Aorta (tissue), 5 donors: ENCODE measurements at places on chromosomes 11 and 22. TPM values are rescaled to one million over a fixed set of nuclear protein-coding genes. Genes with fewer than 3 reads are reported as not detected.

The KRTAP5-1 gene
- total RNA-seq, result not detected

The CRYBA4 gene
- not detected for total RNA-seq

The LMNTD2 gene
- 1.4 TPM for total RNA-seq

GRCh38 chr11:65661599-65662246 lies 993 bp downstream of the RELA start:
- no peaks in the 10 kb centered on the region for H3K4me1 ChIP-seq
- H3K27me3 ChIP-seq, result no peaks in the 10 kb centered on the region
- H3K27ac ChIP-seq, result peak overlapping the region; percentile 83
- peak overlapping the region; percentile 93 for H3K4me3 ChIP-seq
- no peak for DNase-seq

- H3K27ac ChIP-seq, result no peak overlapping the region
- DNase-seq, result peak; percentile 24
- no peaks in the 10 kb centered on the region for H3K27me3 ChIP-seq
Measured at GRCh38 chr11:8357505-8357888, 93.8 kb upstream of the LMO1 start.

DNA sequence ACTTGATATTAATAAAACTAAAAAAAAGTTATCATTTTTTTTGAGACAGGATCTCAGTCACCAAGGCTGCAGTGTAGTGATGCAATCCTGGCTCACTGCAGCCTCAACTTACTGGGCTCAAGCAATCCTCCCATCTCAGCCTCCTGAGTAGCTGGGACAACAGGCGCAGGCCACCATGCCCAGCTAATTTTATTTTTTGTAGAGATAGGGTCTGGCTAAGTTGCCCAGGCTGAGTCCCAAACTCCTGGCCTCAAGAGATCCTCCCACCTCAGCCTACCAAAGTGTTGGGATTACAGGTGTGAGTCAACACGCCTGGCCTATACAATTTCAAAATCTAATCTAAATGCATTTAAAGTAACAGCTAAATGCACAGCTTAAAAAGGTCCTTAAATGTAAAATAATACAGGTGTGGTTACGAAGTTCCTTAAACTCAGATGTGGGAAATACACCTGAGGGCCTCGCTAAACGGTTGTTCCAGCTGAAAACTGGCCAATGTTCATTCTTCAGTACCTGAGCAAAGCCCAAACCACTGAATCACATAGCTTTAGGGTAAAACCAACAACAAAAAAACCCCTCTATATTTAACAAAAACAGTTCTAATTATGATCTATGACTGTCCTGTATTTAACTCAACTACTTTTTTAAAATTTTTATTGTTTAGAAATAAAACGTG lies 11.8 kb downstream of the NAP1L4 start:
- DNase-seq, result no peak
- H3K27ac ChIP-seq, result no peak overlapping the region
- peaks cover 3% of the 10 kb centered on the region for H3K36me3 ChIP-seq
- no peak overlapping the region for H3K4me3 ChIP-seq
- no peaks in the 10 kb centered on the region for H3K27me3 ChIP-seq
- H3K4me1 ChIP-seq, result no peaks in the 10 kb centered on the region

GRCh38 chr11:116829525-116830183 lies at the start of gene APOC3:
Gene APOC3, plus strand, starts transcription at chr11:116829907. Its CDS starts 676 bp downstream, at chr11:116830583.
- no peaks in the 10 kb centered on the region for H3K4me1 ChIP-seq
- H3K27ac ChIP-seq, result no peak within 1 kb of the TSS
- no peak for DNase-seq
- H3K36me3 ChIP-seq, result no peaks in the 10 kb centered on the region

DNA sequence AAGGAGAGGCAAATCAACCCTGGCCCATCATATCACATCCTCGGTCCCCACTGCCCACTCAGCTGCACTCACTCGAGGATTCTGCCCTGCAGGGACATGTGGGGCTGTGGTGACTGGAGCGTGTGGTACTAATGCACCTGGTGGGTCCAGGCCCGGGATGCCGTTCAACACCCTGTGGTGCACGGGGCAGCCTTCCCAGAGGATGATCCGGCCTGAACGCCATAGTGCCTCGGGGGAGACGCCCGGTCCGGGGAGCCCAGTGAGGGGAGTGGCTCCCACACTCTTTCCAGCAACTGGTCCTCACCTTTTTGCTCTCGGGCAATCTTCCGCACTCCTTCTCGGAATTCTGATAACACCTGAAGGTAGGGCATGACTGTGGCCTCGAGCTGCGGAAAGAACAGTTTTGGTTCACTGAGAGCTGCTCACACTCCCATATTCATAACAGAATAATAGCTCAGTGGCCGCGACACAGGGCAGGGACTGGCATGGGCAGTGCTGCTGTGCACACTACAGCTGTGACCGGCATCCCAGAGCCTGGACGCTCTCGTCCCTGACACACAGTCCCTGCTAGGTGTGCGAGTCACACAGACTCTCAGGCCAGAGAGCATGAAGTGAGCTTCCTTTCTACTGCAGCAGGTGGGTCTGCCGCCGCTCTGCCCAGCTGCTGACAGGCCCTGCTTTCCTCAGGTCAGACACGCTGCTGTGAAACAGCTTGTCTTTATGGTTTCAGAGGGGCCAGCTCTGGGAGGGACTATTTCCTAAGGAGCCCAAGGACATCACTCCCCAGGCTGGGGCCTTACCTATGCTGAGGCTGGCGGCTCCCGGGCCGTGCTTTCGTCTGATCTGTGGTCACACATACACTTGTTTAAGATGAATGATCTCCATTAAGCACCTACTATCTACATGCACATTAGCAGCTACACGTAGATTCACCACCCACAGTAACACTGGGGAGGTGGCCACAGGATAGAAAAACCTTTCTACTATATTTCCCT lies 20.1 kb upstream of the NAP1L4 start:
- H3K27ac ChIP-seq, result no peak overlapping the region
- peaks cover 5% of the 10 kb centered on the region for H3K36me3 ChIP-seq
- peak; percentile 67 for DNase-seq
- no peaks in the 10 kb centered on the region for H3K27me3 ChIP-seq
- no peaks in the 10 kb centered on the region for H3K4me1 ChIP-seq

DNA sequence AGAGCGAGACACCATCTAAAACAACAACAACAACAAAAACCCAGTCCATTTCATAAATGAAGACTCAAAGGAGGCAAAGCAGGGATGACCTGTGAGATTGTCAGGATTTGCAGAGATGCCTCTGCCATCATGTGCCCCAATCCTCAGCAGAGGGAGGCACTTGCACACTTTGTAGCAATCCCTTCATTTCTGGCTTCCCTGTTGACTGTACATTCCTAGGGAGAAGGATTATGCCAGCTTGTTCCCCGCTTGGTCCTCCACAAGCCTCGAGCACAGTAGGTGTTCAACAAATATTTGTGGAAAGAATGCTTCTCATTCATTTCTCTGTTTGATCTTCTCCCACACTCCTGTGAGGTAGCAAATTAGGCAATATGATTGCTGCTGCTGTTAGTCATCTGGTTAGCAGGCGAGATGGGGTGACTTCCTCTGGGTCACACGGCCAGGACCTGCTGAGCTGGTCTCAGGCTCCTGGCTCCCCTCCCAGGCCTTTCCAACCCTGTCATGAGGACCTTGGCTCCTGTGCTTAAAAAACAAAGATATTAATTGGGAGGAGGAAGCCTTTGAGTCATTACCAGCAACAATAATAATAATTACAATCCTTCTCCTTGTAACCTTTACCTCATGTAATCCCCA lies 34.1 kb downstream of the LIF start:
- H3K36me3 ChIP-seq, result no peaks in the 10 kb centered on the region
- no peak overlapping the region for H3K27ac ChIP-seq
- peaks cover 2% of the 10 kb centered on the region for H3K4me1 ChIP-seq
- H3K4me3 ChIP-seq, result no peak overlapping the region
- DNase-seq, result peak; percentile 82

- no peaks in the 10 kb centered on the region for H3K27me3 ChIP-seq
- peak overlapping the region; percentile 50 for H3K27ac ChIP-seq
- H3K36me3 ChIP-seq, result no peaks in the 10 kb centered on the region
- no peak for DNase-seq
- H3K4me3 ChIP-seq, result peak overlapping the region; percentile 15
Measured at GRCh38 chr22:26673486-26673885, 16.1 kb downstream of the MIAT start.

GRCh38 chr22:19809741-19810140 lies 44.9 kb downstream of the GNB1L start:
- no peak for DNase-seq
- H3K36me3 ChIP-seq, result peaks cover 3% of the 10 kb centered on the region
- no peak overlapping the region for H3K4me3 ChIP-seq
- no peaks in the 10 kb centered on the region for H3K27me3 ChIP-seq

DNA sequence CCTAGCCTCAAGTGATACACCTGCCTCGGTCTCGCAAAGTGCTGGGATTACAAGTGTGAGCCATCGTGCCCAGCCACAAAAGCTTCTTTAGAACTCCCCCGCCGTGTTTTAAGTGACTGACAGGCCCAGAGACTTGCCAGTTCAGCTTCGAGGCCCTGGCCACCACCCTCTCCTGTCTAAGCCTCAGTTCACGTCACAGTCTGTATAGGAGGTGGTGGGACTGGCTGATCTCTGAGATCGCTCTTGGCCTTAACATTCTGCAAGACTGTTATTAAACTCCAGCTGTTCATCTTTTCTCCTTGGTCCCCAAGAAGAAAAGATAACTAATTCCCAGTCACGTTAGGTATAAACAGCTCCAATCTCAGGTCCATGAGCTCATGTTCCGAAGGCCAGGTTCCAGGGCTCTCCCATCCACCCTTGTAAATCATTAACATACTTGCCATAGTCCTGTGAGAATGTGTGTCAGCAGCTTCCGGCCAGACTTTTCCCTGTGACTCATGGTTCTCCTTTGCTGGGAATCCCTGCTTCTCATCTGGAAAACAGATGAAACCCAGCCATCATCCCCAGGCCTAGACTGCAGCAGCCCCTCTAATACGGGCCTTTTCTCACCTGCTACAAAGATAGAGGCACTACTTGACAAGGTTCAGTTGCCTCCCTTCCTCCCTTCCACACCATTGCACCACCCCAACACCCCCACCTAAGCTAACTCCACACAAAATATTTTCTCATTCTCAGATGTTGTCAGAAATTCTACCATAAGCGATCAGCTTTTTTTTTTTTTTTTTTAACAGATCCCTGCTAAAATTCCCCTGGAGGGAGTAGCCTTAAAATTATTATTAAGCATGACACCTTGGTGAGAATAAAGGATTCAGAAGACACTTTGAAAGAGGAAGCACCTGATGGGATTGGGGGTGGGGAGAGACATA lies 5.6 kb upstream of the KIAA0930 start:
- H3K4me1 ChIP-seq, result no peaks in the 10 kb centered on the region
- DNase-seq, result peak; percentile 78
- no peaks in the 10 kb centered on the region for H3K27me3 ChIP-seq
- H3K4me3 ChIP-seq, result no peak overlapping the region

DNA sequence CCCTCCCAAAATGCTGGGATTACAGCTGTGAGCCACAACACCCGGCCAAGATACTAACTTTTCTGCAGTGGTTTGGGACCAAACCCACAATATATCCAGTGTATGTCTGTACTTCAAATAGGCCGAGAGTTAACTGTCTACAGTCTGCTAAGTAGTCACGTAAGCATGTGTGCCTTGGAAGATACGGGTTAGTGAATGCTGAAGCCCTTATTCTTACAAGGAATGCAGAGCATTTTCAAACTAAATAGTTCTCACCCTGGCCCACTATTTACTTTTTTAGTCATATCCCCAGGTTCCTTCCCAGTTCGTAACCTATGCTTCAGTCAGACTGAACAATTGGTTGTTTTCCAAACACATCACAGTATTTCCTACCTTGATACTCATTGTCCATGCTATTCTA lies 176.0 kb downstream of the WNT11 start:
- no peaks in the 10 kb centered on the region for H3K4me1 ChIP-seq
- H3K36me3 ChIP-seq, result no peaks in the 10 kb centered on the region
- no peaks in the 10 kb centered on the region for H3K27me3 ChIP-seq
- no peak overlapping the region for H3K4me3 ChIP-seq
- H3K27ac ChIP-seq, result no peak overlapping the region

DNA sequence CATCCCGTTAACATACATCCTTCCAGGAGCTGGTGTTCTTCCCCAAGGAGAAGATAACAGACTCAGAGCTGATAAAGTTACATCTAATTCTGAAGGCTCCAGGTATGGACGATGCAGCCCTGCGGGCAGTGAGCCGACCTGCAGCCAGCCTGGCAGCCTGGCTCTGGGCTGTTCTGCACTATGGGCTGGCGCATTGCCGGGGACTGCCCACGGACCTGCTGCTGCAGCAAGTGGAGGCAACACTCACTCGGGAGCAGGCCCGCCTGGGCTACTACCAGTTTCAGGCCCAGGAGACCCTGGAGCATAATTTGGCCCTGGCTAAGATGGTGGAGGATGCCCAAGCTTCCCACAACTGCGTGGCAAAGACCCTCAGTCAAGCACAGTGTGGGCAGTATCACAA lies 39.7 kb downstream of the RRP8 start:
- no peak for DNase-seq
- H3K4me1 ChIP-seq, result no peaks in the 10 kb centered on the region
- no peak overlapping the region for H3K4me3 ChIP-seq
- no peaks in the 10 kb centered on the region for H3K27me3 ChIP-seq

GRCh38 chr22:47030143-47030661 lies 267.8 kb downstream of the TBC1D22A start:
- H3K4me1 ChIP-seq, result no peaks in the 10 kb centered on the region
- no peak overlapping the region for H3K27ac ChIP-seq
- H3K36me3 ChIP-seq, result no peaks in the 10 kb centered on the region
- H3K4me3 ChIP-seq, result no peak overlapping the region
- no peak for DNase-seq

DNA sequence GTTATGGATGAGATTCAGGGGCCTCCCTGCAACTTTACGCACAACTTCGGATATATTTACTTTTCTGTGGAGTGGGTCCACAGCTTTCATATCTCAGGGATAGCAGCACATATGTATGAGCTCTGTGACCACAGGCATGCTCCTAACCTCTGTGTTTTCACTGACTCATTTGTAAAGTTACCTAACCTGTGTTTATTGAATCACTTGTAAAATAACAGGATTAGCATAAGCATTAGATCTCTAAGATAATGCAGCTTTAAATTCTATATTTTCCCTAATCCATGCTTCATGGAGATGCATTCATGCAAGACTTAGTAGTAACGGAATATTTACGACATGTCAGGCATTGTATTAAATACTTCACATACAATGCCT lies 47.9 kb upstream of the DDI1 start:
- H3K27ac ChIP-seq, result no peak overlapping the region
- H3K27me3 ChIP-seq, result no peaks in the 10 kb centered on the region
- H3K4me1 ChIP-seq, result peaks cover 1% of the 10 kb centered on the region
- H3K36me3 ChIP-seq, result no peaks in the 10 kb centered on the region

- no peaks in the 10 kb centered on the region for H3K36me3 ChIP-seq
- no peak for DNase-seq
- no peaks in the 10 kb centered on the region for H3K27me3 ChIP-seq
- H3K27ac ChIP-seq, result no peak overlapping the region
- no peaks in the 10 kb centered on the region for H3K4me1 ChIP-seq
Measured at GRCh38 chr22:49519117-49519737, 308.4 kb downstream of the BRD1 start.
